Posterior vena cava (tissue), 2 donors: ENCODE measurements at places on chromosomes 16 and 17.
A peak's percentile ranks its signal among the peaks of the same experiment; 100 is the strongest.

- no peak for DNase-seq
Observed at GRCh38 chr17:54941285-54941684, 27.2 kb downstream of the COX11 start.

DNA sequence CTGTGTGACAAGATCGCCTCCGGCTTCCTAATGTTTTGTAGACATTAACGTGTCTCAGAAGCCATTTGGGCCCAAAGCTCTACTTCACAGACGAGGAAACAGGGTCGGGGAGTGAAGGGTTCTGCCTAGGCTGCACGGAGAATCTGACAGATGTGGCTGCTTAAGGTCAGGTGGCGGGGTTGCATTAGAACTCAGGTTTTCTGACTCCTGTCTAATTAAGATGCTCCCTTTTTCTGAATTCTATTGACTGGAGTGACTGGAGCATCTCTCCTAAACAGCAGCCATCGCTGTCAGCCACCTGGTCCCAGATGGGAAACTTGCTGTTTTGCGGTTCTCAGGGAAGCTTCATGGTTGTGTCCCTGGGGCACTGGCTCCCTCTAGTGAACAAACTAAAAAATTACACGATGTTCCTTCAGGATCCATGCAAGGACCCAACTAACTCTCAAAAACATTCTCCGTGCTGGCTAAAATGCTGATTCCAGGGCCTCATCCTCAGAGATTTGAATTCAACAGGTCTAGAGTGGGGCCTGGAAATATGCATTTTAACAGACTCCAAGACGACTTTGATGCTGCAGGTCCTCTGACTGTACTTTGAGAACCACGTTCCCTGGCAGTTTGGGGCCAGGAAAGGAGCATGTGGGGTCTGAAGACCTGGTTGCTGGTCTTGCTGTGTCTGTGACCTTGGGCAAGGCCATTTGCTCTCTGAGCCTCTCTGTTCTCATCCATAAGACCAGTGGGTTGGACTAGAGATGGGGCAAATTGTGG, 117.4 kb downstream of the IRF8 start:
- DNase-seq, result peak; percentile 75

DNA sequence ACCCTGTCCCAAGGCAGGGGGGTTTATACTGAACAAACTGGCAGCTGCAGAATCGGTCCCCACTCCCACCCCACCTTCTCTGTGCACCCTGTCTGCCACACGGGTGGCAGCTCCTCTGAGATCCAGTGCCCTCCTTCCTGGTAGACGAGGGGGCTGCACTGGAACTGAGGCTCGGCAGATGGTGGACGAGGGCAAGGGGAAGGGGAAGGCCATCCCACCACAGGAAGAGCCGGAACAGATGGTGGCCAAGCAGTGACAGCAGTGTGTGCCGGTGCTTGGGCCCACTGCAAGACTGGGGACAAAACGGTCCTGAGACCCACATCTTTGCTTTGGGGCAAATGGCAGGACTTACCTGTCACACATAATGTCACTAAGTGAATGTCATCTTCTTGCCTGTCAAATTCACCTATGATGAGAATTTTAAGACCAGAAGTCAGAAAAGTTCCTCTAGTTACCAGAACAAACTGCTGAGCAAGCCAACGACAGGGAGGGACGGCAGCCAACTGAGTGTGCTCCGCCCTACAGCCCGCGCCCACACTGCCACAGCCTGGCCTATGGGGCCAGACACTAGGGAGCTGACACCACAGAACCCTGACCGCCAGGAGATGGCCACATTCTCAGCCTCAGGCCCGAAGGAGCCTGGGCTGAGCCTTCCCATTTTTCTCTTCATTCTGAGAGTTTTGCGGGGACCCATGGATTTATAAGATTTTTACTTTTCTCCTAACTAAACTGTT, 14.4 kb downstream of the NTAN1 start:
- DNase-seq, result peak; percentile 97

GRCh38 chr16:75225092-75225491, 6.3 kb downstream of the CTRB1 start:
- DNase-seq, result no peak

DNA sequence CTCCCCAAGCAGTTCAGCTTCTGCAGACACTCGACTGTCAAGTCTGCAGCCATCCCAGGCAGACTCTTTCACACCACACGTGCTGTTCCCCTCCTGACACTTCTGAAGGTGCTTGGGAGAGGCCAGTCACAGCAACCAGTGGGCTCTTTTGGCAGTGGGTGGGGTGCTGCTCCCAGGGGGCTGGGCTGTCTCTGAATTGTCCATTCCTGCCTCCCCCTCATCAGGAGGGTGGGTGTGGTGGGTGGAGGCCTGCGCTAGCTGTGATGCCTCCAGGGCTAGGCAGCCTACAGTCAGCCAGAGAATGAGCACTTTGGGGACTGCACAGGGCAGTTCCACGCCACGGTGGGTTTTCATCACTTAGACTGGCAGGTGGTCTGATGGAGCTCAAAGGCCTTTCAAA, 10.3 kb downstream of the STARD3 start:
- DNase-seq, result no peak

- DNase-seq, result no peak
Observed at GRCh38 chr16:48101069-48101674, 54.6 kb downstream of the ABCC12 start.

- peak; percentile 85 for DNase-seq
Observed at GRCh38 chr17:1907909-1908698, 78.3 kb downstream of the RPA1 start.

DNA sequence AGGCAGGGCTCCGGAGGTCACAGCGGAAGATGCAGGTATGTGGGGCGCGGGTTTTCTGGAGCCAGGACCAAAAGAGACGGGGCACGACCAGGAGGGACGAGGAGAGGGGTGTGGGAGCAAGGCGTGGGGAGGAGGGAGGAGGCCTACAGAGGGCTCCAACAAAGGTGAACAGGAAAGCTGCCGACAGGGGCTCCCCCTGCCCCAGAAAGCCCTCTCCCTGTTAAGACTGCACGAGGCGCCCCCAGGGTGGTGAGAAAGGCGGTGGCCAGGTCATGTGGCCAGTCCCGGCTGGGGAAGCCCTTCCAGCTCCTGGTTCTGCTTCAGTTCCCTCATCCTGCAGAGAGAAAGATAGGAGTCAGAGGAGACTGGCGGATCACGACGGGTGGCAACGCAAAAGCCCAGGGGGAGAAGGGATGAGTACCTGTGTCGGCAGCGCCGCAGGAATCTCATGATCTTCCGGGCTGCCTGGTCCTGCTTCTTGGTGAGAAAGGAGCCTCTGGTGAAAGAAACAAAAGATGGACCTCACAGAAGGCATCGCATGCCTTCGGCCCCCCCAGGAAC, 949 bp upstream of the SPAG7 start:
- DNase-seq, result no peak

DNA sequence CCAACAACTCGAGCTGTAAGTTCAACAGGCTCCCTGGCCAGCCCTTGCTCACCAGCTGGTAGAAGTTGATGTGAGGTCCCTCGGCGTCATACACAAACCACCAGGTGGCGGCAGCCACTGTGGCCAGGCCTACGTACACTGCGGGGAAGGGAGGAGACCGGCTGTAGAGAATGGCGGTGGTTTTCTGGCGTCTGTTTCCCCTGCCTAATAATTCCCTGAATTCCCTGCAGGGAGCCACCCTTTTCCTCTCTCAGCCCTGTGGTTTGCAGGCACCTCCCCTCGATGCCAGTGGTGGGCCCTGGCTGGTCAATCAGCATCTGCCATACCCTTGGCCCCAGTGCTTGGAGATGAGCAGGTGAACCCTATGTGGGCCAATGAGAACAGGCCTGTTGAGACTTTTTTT, 18.9 kb upstream of the P2RX1 start:
- DNase-seq, result peak; percentile 84

GRCh38 chr17:8005967-8006730, 3.7 kb downstream of the GUCY2D start:
- DNase-seq, result no peak

- DNase-seq, result no peak
Observed at GRCh38 chr16:20510323-20510722, 59.0 kb downstream of the ACSM2A start.

- DNase-seq, result no peak
Observed at GRCh38 chr16:59088431-59088830, 354.3 kb upstream of the GOT2 start.

GRCh38 chr17:43549496-43549895, 3.4 kb upstream of the ETV4 start:
- DNase-seq, result no peak

- DNase-seq, result no peak
Observed at GRCh38 chr16:74477226-74477625, 55.9 kb upstream of the CLEC18B start.

DNA sequence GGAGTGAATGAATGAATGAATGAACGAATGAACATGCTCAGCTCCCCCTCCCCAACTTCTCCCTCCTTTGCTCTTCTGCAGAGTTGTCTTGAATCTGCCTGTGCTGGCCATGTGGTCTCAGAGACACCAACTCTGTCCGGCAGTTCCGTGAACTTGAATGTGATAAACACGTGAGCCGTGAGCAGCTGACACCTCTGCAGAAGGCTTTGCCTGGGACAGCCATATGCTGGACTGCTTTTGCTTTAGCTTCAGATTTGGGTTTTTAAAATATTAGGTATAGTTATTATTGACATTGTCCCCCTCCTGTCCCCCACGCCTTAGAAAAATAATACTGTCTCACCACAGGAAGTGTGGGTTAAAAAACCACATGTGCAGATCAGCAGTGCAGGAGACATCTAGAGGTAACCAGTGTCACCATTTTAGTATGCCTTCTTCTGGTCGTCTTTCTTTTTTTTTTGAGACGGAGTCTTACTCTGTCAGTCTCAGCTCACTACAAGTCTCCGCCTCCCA, 83.8 kb downstream of the ABCC1 start:
- no peak for DNase-seq

DNA sequence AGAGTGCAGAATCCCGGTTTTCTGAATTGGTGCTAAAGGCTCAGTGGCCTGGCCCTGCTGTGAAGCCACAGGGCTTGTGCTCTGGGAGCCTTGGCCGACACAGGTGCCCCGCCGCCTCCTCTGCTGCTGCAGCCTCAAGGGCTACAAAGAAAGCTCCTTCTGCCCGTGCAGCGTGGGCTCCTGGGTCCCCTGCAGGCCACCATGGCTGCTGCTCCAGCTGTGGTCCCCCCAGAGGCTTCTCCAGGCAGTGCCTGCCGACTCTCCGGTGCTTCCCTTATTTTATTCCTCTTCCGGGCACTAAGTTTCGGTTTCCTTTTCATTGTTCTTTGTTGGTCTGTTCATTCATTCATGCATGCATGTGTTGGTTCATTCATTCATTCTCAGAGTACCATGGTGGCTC, 53.1 kb downstream of the CMIP start:
- DNase-seq, result no peak

GRCh38 chr17:31604936-31605335, 213.5 kb downstream of the RAB11FIP4 start:
- DNase-seq, result no peak

- no peak for DNase-seq
Observed at GRCh38 chr16:20897922-20898321, 2.2 kb downstream of the DCUN1D3 start.

- DNase-seq, result no peak
Observed at GRCh38 chr17:69143151-69143550, 1.5 kb upstream of the ABCA6 start.

- DNase-seq, result no peak
Observed at GRCh38 chr16:85006639-85007038, 4.7 kb downstream of the ZDHHC7 start.

GRCh38 chr17:10532026-10532425, 13.7 kb upstream of the MYH1 start:
- DNase-seq, result no peak

DNA sequence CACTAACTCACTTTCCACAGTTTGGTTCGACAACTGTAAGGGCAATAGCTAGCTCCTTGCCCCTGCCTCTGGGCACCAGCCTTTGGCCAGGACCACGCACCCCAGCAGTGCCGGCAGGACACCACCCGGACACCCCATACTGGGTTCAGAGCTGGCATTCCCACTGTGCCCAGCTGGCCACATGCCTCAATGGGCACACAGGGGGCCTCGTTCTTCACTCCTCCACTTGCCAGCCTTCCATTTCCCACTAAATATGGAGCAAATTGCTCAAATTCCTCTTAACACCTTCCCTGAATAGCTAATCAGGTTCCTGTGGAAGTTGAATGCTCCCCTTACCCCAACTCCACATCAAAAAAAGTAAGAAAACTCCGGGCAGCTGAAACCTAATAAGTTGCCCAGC, 52.5 kb downstream of the PIPOX start:
- no peak for DNase-seq
